Purkinje cell (primary cell): ENCODE measurements at places on chromosomes 1 and 21. TPM values are rescaled to one million over a fixed set of nuclear protein-coding genes. Genes with fewer than 3 reads are reported as not detected.

TARDBP gene
- 78.9 and 91.3 TPM in 2 replicates for polyA plus RNA-seq

HTR6 gene
- not detected in 2 replicates for polyA plus RNA-seq

CDA gene
- 0.98 and 7.1 TPM in 2 replicates for polyA plus RNA-seq

CD2 gene
- not detected in 2 replicates for polyA plus RNA-seq
